ENCODE measurements at places on chromosomes 2 and 18.
A peak's percentile ranks its signal among the peaks of the same experiment; 100 is the strongest.

- no peak for DNase-seq
Measured at GRCh38 chr2:238593236-238593635, 166.5 kb downstream of the ASB1 start.

DNA sequence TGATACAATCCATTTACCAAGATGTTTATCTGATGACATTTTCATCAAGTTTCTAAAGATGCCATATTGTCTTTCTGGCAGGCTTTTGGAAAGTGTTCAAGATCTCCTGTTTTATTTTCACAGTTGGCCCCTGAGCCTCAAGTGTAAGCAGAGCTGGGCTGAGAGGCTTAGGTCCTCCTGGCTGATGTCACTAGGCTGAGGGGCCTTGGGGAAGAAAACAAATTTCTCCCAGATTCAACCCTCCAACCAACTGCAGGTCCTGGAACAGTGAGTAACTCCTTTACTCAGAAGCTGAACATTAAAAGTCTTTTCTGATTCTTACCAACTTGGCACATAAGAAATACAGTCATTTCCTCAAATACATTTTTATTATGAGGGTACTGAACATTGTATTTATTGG, 14.9 kb upstream of the IL1RL1 start:
- no peak for DNase-seq

- no peak for DNase-seq
Measured at GRCh38 chr18:68438536-68438935, 276.4 kb downstream of the TMX3 start.

DNA sequence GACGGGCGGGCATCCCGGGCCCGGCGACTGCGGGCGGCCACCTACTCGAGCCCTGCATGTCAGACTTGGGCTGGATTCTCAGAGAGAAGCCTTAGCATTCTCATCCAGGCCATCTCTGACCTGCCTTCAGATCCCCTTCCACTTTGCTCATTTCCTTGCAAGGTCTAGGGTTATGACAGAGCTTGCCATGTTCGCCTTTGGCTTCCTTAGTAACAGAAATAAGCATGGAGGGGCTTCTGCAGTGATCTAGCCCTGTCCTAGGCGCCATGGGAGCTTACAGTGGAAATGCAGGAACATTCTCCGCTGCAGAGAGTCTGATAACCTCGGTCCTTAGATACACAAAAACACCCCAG, 632 bp upstream of the ACVR1 start:
- no peak for DNase-seq

GRCh38 chr2:18930971-18931370, 341.6 kb upstream of the NT5C1B start:
- DNase-seq = no peak

DNA sequence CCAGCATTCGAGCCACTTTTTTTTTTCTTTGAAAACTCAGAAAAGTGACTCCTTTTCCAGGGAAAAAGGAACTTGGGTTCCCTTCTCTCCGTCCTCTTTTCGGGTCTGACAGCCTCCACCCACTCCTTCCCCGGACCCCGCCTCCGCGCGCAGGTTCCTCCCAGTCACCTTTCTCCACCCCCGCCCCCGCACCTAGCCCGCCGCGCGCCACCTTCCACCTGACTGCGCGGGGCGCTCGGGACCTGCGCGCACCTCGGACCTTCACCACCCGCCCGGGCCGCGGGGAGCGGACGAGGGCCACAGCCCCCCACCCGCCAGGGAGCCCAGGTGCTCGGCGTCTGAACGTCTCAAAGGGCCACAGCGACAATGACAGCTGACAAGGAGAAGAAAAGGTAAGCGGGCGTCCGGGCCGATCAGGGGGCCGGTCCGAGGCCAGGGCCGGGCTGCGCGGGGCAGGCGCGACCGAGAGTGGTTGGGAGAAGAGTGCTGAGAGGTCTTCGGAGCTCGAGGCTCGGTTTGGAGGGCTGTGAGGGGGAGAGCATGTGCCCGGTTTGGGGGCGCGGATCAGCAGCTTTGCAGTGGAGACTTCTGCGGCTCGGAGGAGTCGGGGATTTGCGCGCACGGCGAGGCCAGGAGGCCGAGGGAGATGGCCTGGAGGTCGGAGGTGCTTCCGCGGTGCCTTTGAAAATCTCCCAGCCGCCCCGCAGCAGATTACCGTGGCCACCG, 502 bp downstream of the EPAS1 start:
- DNase-seq = peak; percentile 69

All from activated CD8-positive, alpha-beta memory T cell treated with anti-CD3 and anti-CD28 coated beads for 1 hour (primary cell).